ENCODE measurements at places on chromosomes 12 and 14.

- DNase-seq = no peak
These were observed 94.1 kb upstream of the BMP4 start for GRCh38 chr14:54050759-54051158.

- no peak for DNase-seq
These were observed 4.6 kb downstream of the FBRSL1 start for GRCh38 chr12:132494294-132495164.

GRCh38 chr14:32710231-32710671, 228.4 kb upstream of the NPAS3 start:
- DNase-seq = no peak

GRCh38 chr14:92404421-92404820, 81.5 kb downstream of the SLC24A4 start:
- no peak for DNase-seq

GRCh38 chr14:37625597-37626595, 30.5 kb downstream of the TTC6 start:
- DNase-seq = no peak

DNA sequence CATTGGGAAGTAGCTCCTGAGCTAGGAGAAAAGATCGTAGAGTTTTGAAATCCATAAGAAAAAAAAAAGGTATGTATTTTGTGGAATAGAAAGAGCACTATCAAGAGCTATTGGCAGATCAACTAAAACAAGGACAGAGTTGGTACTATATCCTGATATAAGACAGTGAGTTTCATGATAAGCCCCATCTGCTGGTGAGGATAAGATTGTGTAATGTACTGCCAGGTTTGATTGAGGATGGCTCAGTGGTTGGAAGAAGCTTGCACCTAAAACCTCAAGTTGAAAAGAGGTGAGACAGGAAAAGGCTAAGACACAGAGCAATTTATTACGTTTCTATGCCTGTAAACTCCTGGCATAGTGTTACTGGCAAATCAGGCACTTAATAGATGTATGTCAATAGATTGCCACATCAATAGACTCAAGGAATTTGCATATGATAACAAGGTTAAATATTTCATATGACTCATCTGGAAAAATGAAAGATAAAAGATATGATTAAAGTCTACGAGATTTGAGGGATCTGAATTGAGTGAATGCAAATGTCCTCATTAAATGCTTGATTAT, 525.6 kb downstream of the FLRT2 start:
- DNase-seq = no peak

GRCh38 chr12:48917857-48918537, 7.3 kb downstream of the FKBP11 start:
- DNase-seq = no peak

GRCh38 chr14:22432348-22432976, 156.6 kb downstream of the DAD1 start:
- DNase-seq = no peak

- DNase-seq = no peak
These were observed 13.0 kb downstream of the NUP37 start for GRCh38 chr12:102106905-102107304.

- DNase-seq = no peak
These were observed 2.1 kb downstream of the DAO start for GRCh38 chr12:108881953-108882352.

DNA sequence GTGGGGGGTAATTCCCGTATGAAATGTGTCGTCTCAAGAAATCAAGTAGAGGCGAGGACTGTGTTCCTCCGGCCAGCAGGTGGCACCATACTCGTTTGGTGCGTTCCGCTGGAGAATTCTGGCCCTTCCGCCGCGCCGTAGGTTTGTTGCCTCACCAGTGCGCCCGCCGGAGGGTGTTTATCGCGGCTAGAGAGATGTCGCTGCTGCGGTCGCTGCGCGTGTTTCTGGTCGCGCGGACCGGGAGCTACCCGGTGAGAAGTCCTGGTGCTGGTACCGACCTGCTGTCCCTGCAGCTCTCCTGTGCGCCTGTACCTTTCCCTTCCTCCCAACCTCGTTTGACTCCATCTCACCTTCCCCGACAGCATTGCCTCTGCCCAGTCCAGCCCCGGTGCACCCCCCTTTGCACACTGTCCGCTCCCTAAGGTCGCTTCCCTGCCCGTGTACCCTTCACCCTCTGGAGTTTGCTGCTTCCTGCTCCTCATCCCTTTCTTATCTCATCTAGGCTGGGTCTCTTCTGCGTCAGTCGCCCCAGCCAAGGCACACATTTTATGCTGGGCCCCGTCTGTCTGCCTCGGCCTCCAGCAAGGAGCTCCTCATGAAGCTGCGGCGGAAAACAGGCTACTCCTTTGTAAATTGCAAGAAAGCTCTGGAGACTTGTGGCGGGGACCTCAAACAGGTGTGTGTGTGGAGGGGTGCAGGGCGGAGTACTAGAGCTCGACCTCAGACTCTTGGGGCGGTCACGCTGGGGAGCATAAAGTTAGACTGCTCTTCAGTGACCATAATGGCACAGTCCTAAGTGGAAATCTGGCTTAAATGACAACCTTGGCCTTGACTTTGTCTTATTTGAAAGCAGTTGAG, at the start of gene TSFM:
Gene TSFM (plus strand): TSS at position 180 of the 858 bp plus-strand sequence. CDS start 15 bp downstream, at position 195.
- peak; percentile 73 for DNase-seq

DNA sequence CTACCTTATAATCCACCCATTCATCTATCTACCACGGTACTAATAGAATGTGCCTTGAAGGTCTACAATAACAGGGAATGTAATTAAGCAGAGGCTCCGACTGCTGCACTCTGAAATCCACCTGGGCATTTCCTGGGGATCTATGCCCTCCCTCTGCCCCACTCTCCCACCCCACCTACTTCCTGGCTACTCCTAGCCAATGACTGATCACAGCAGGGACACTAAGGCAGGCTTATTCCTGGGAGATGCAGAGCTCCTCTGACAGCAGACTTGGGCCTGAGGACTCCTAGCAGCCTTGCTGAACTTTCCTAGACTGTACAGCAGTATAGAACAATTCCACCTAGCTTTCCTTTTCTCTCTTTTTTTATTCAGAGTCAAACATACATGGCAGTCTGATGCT, 91.1 kb upstream of the DHRS4 start:
- no peak for DNase-seq

- DNase-seq = peak; percentile 23
These were observed at the start of gene TMEM63C for GRCh38 chr14:77181603-77182437. TMEM63C (plus strand) TSS chr14:77181798; CDS start chr14:77218814, 37,016 bp downstream.

DNA sequence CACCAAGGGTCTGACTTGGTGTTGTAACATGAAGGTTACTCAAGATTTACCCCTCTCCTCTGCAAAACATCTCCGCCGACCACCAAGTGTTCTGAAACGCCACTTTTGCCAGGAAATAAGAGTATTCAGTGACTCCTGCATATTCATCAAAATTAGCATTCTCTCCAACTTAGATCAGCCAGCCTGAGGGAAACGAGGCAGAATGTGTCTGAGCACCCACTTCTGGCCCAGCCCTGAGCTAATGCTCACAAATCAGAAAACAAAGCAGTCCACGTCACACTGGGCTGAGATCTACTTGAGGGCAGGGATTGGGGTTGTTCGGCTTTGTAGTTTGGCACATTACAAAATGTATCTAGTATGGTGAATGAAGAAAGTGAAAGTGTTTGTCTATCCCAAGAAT, 64.3 kb downstream of the TBX5 start:
- DNase-seq = no peak

DNA sequence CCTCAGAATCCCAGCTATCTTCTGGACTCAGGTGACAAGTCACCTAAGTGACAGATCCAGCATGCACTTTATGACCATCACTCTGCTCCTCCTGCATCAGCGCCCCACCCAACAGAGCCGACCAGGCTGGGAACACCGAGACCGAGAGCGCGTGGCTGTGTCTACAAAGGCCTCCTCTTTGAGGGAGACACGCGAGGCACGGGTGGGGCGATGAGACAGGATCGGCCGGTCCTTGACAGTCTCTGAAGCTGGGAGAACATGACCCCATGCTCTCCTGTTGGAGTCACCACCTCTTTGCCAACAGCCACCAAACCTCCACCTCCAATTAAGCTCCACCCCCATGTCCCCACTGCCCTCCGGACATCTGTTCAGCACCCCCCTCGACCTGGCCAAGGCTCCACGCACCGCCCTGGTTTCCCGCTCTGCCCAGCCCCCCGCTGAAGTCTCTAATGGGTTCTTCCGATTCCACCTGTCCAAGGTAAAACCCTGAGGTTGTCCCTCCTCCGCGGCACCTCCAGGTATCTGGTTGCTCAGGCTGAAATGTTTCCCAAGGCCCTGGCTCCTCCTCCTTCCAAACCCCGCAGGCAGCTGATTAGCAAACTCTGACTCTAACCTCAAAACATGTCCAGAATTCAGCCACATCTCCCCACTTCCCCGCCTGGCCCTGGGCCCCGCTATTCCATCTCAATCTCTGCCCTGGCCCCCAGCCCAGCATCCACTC, 31.5 kb downstream of the HSP90AA1 start:
- DNase-seq = no peak

DNA sequence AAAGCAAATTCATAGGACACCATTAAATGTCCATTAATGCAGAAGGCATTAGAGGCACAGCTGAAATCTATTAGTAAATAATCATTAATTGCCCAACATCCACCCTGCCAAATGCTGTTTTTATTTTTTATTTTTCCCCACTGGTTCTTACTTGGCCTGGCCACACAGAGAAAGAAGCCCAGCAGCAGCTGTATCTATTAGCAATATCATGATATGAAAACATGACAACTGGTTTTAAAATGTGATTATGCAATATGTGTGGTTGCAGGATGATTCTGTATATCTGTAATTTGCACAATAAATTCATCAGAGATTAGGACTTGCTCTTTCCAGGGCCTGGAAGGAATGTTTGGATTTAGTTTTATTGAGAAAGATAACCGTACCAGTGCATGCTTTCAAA, 44.9 kb downstream of the SIX6 start:
- no peak for DNase-seq

- DNase-seq = no peak
These were observed 60.4 kb upstream of the FICD start for GRCh38 chr12:108454539-108455139.

DNA sequence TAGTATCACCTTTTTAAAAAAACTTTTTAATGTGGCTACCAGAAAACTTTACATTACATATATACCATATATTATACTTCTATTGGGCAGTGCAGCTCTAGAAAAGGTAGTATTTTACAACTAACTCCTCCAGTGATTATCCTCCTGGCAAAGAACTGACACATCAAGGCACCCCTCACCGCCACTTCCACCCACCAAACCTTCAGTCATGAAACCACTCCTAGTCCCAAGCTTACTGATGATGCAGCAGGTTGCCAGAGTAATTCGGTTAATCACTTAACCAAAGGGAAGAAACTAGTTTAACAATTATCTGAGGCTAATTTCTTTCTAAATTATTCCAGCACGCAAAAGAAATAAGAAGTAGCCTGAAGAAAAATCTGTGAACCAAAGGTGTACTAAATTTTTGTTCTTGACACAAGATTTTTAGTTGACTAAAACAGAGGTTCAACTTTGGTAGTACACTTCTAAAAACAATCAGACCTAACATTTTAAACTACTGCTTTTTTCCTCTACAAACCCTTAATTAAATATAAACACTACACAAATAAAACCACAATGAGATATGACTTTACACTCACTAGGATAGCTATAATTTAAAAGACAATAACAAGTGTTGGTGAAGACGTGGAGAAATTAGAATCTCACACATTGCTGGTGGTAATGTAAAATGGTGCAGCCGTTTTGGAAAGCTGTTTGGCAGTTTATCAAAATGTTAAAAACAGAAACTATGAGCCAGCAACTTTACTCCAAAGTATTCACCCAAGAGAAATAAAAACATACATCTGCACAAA, 16.7 kb downstream of the SPPL3 start:
- no peak for DNase-seq

GRCh38 chr14:64202716-64203115, 91.5 kb downstream of the ESR2 start:
- DNase-seq = no peak

DNA sequence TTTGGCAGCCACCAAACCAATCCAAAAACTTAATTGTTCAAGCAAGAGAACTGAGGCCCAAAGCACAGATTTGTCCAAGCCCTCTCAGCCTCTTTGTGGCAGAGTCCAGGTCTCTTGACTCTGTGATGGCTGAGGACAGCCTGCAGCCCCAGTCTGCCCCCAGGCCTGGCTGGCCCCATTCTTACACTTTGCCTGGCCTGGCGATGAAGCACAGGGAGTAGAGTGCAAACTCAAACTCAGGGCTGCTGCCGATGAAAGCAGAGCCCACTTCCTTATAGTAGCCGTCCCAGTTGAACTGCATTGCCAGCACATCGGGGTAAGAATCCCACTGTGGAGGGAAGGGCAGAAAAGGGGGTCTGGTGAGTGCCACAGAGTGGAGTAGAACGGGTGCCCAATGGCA, 5.6 kb upstream of the RPAP3 start:
- DNase-seq = no peak

GRCh38 chr12:75505706-75506312, 5.6 kb downstream of the KRR1 start:
- no peak for DNase-seq

DNA sequence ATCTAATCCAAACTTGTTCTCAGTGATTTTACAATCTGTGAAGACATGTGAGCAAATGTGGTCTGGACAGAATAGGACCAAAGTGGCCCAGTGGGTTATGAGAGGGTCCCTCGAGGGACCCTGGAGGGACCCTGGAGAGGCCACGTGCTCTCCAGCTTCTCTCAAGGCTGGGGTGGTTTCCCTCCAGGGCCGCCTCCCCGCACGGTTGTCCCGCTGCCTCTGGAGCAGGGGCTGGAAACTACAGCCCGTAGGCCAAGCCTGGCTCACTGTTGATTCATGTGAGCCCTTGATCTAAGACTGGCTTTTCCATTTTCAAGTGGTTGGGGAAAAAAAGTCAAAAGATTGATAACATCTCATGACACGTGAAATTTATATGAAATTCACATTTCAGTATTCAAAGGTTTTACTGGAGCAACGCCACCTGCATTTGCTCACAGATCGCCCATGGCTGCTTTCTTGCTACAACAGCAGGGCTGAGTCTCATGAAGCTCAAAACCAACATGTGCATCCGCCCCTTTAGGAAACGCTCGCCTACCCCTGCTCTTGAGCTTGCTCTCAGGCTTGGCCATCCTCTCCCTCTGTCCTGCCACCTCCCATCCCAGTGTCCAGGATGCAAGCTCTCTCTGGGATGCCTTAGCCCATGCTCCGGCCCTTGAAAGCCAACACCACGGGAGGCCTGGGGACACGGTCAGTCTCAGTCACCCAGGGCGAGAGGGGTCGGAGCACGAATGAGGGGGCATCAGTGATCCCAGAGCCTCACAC, 12.1 kb upstream of the LRTM2 start:
- DNase-seq = no peak

- no peak for DNase-seq
These were observed 23.6 kb downstream of the ABCB9 start for GRCh38 chr12:122942637-122943036.

GRCh38 chr12:75631831-75632230, 120.4 kb upstream of the KRR1 start:
- no peak for DNase-seq

GRCh38 chr12:89783359-89784060, 74.9 kb upstream of the ATP2B1 start:
- DNase-seq = no peak

Data from GM19239 (cell line).